ENCODE measurements at places on chromosomes 11 and 22.
A peak's percentile ranks its signal among the peaks of the same experiment; 100 is the strongest.

GRCh38 chr11:27471589-27472397 lies 797 bp downstream of the LGR4 start:
- ATAC-seq: peak; percentile 73

GRCh38 chr11:121576531-121576930 lies 123.8 kb upstream of the SORL1-AS1 start:
- no peak for ATAC-seq

DNA sequence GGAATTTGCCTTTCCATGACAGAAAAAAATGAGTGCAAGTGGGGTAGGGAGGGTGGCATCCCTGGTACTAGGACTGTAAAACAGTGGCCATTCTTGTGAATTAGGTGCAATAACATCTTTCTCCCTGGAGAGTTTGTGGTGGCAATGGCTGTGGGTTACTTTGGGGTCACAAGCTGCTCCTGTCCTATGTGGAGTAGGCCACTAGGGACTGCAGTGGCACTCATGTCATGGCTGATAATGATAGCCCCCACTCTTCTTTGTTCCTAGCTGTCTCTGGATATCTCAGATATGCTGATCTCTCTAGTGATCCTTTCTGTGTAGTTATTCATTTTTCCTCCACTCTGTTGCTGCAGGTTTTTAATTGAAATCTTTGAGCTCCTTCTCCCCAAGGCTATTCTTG lies 270.5 kb upstream of the CHORDC1 start:
- ATAC-seq: peak; percentile 12

- no peak for ATAC-seq
Measured at GRCh38 chr11:124983674-124984511, 29.9 kb downstream of the CCDC15 start.

- ATAC-seq: no peak
Measured at GRCh38 chr22:38050720-38051119, 6.5 kb upstream of the PICK1 start.

DNA sequence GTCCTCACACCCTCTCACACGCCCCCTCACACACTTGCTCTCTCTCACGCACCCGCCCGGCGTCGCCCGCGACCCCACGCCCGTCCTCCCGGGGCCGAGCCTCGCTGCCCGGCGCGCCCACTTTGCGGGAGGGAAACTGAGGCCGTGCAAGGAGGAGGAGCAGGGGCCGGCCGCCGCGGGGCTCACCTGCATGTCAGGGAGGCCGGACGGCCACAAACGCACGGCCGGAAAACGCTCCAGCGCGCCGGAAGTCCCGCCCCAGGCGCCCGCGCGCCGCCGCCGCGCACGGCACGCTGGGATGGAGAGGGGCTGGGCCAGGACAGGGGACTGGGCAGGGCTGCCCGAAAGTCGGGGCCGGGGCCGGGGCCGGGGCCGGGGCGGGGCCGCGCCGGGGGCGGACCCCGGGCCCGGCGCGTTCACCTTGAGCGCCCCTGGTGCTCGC lies at the start of gene CHID1:
Gene CHID1, minus strand, starts transcription at position 222 of the 442 bp plus-strand sequence. CDS start 5,994 bp downstream, outside the sequence.
- peak; percentile 97 for ATAC-seq

DNA sequence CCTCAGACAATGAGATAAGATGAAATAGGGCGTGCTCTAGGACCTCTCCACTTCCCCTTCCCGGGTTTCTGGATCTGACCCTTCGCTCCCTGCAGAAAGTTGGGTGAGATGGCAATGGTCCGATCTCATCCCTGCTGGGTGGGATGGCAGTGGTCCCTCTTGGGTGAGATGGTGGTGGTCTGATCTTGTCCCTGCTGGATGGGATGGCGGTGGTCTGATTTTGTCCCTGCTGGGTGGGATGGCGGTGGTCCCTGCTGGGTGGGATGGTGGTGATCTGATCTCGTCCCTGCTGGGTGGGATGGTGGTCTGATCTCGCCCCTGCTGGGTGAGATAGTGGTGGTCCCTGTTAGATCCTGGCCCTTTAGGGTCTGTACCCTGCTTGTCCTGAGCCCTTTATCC lies 21.3 kb downstream of the ST14 start:
- peak; percentile 22 for ATAC-seq

- ATAC-seq: no peak
Measured at GRCh38 chr11:93537049-93537448, 6.1 kb downstream of the SMCO4 start.

GRCh38 chr11:45662665-45663485 lies 2.5 kb downstream of the CHST1 start:
- no peak for ATAC-seq

- ATAC-seq: no peak
Measured at GRCh38 chr22:33677536-33677935, 242.7 kb downstream of the LARGE1 start.

DNA sequence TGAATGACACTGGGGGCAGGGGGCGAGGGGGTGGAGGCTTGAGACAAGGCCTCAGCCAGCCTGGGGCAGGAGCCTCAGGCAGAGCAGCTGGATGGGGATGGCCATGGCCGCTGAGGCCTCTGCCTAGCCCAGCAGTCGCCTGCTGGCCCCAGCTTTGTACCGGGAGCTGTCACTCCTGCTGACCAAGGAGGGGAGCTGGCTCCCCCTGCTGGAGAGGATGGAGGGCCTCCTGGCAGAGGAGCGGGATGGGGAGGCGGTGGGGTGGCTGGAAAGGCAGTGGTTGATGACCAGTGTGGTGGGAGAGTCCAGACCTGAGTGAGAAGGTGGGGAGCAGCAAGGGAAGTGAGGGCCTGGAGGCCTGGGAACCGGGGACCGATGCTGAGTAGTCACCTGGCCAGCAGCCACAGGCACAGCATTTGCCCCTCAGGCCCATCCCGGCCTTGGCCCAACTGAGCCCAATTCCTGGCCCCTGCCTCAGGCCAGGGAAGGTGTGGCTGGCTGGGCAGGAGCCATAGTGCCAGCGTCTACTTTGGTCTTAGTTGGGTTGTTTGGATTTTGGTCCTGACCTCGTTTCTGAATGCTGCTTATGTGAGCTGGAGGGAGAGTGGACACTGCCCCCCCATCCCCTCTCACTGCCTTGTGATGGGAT lies 6.0 kb upstream of the SUSD2 start:
- peak; percentile 54 for ATAC-seq

DNA sequence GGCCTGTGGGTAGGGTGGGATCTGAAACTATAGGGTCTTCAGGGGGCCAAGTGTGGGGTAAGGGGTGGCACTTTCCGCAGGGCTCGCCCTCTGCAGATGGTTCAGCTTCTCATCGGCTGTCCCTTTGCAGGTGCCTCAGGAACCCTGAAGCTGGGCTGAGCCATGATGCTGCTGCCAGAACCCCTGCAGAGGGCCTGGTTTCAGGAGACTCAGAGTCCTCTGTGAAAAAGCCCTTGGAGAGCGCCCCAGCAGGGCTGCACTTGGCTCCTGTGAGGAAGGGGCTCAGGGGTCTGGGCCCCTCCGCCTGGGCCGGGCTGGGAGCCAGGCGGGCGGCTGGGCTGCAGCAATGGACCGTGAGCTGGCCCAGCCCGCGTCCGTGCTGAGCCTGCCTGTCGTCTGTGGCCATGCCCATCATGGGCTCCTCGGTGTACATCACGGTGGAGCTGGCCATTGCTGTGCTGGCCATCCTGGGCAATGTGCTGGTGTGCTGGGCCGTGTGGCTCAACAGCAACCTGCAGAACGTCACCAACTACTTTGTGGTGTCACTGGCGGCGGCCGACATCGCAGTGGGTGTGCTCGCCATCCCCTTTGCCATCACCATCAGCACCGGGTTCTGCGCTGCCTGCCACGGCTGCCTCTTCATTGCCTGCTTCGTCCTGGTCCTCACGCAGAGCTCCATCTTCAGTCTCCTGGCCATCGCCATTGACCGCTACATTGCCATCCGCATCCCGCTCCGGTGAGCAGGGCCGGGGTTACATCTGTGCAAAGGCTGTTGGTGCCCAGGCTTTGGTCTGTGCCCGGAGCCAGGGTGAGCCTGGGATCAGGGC lies 5.8 kb downstream of the ADORA2A start:
- ATAC-seq: no peak

DNA sequence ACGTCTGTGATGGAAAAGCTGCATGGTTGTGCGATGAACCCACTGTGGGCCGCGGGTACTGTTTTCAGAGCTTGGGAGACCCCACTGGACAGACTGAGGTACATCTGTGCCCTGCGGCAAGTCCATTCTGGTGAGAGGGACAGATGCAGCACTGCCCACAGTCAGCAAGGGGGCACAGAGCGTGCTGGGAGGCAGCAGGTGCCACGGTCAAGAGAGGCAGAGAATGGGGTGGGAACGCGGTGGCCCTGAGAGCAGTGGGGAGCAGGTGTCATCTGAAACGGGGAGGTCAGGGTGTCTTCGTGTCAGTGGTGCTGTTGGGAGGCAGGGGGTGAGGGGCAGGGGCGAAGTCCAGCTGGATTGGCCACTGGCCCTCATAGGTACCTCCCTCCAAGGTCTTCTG lies 32.0 kb downstream of the TBC1D22A start:
- no peak for ATAC-seq

DNA sequence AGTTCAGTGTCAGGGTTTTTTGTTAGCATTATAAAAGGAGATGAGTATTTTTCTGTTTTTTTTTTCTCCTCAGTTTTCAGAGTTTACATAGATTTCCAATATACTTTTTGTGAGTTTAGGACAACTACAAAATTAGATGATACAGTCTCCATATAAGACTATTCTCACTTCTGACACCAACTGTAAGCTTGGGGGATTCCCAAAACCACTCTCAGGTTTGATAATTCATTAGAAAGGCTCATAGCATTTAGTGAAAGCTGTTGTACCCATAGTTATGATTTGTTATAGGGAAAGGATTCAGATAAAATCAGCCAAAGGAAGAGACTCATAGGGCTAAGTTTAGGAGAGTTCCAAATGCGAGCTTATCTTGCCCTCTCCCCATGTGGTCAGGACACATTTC lies 24.1 kb downstream of the CUL5 start:
- ATAC-seq: no peak

DNA sequence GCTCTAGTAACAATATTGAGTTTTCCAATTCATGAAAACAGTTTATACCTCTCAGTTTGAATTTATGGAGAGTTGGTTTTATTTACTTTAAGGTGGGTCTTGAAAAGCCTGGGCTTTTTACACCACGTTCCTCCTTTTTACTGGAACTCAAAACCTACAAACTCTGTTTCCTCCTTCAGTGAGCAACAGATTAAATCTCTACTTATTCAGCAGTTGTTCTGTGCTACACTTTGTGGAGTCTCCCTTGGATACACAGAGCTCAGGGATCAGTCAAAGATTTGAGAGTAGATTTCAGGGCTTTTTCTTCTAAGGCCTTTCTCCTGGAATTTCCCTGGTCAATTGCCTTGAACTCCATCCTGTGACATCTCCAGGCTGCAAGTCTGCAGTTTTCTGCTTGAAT lies 3.5 kb downstream of the NXPE1 start:
- ATAC-seq: no peak

DNA sequence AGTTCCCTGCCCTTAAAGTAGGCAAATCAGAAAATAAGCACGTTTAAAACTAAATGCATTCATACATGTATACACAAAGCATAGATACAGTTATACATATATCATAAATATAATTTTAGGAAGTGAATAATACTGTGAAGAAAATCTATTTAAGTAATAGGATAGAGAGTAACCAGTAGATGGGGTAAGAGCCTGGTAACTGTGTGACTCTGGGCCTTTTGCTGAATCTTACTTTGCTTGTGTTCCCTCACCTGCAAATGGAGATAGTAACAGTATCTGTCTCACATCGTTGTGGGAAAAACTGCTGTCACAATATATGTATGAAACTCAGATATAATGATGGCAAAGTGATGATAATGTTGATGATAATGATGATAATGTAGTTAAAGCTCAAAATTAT lies 29.9 kb downstream of the MS4A2 start:
- no peak for ATAC-seq

- ATAC-seq: no peak
Measured at GRCh38 chr22:48379371-48379770, 1448.3 kb downstream of the BRD1 start.

- ATAC-seq: peak; percentile 36
Measured at GRCh38 chr11:28969832-28970231, 861.6 kb downstream of the METTL15 start.

DNA sequence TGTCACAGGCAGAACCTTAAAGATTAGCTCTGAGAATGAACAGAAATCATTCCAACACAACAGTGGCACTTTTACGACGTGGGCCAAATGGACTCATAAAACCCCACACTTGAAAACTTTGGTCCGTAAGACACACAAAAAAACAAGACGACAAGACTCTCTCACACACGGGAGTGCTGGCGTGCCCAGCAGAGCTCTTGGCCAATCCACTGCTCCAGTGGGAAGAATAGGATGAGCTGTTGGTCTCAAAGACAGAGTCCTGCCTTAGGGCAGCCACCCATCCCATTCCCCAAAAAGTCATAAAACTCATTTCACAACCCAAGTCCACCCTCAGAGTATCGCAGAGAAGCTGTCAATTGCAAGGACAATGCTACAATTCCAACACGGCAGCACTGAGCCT lies 18.2 kb downstream of the LARGE1 start:
- ATAC-seq: no peak

GRCh38 chr11:5705688-5706087 lies 16.1 kb downstream of the TRIM22 start:
- no peak for ATAC-seq

- peak; percentile 27 for ATAC-seq
Measured at GRCh38 chr11:18455686-18456372, at the start of gene LDHAL6A. Gene LDHAL6A, plus strand, starts transcription at chr11:18455856. Its CDS starts 825 bp downstream, at chr11:18456681.

- ATAC-seq: no peak
Measured at GRCh38 chr11:56932572-56933220, 56.0 kb upstream of the OR5AK2 start.

GRCh38 chr11:115194802-115195110 lies 309.5 kb downstream of the CADM1 start:
- ATAC-seq: peak; percentile 72

GRCh38 chr11:65850217-65851082 lies 7.5 kb downstream of the CFL1 start:
- ATAC-seq: no peak
